NCI-H82 (cell line): ENCODE measurements at places on chromosomes 11 and 22.

GRCh38 chr11:85628771-85629341, 463 bp downstream of the TMEM126B start:
- DNase-seq: no peak

GRCh38 chr11:18203723-18204122, 31.1 kb downstream of the MRGPRX4 start:
- peak; percentile 45 for DNase-seq

DNA sequence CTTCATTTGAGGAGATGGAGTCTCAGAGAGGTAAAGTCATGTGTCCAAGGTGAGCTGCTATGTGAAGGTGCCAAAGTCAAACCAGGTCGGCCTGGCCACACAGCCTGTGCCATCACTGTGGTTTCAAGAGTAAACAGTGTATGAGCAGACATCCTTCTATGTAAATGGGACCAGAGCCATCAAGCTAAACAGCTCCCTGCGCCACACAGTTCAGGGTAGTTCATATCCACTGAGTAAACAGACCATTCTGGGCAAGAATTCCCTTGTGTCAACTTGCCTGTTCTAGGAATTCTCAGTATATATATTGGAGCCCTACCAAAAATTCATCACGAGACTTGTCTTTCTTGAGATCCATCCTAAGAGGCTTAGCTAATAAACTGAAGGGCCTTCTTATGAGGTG, 77.5 kb downstream of the AMOTL1 start:
- DNase-seq: no peak

DNA sequence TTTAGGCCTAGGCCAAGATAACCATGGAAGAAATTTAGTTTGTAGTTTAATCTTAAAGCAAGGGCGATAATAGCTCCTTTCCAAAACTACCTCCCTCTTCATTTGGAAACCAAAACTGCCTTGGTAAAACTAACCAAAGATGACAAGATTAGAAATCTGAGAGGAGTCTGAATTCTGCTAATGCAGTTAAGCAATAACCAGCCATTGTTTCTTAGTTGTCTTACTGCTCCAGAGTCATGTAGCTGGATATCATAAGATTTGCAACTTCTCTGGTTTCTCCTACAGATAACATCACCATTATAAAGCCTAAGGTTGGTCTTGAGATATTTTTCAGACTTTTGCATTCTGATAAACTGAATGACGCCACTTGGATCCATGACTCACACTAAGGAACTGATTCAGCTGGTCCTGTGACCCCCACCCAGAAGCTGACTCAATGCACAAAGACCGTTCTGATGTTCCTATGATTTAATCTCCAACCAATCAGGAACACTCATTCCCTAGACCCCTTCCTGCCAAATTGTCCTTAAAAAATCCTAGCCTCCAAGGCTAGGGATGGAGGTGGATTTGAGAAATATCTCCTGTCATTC, 200.8 kb downstream of the LUZP2 start:
- no peak for DNase-seq

DNA sequence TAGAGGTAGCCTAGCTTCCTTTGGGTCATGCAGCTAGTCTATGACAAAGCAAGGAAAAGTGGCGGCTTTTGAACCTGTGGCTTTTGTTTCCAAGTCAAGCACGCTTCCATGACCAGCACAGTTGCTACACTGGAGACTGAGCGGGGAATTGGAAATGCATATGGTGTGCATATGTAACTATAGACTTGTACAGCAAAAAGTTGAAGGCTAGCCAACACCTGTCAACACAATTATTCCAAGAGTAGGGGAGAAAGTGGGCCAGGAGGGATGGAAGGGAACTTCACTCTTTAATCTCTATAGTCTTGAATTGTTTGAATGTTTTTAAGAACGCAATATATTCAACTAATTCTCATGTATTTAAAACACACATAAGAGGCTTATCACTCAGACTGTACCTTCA, 218.5 kb upstream of the CADM1 start:
- no peak for DNase-seq

- DNase-seq: no peak
Observed at GRCh38 chr11:6554828-6555706, 48.3 kb downstream of the RRP8 start.

- peak; percentile 29 for DNase-seq
Observed at GRCh38 chr11:75376175-75376574, 23.1 kb upstream of the RPS3 start.
